ENCODE measurements at places on chromosomes 12 and 14.

GRCh38 chr12:48958049-48958388, 732 bp upstream of the ARF3 start:
- DNase-seq: no peak

- no peak for DNase-seq
Observed at GRCh38 chr12:68745376-68745903, 536 bp upstream of the SLC35E3 start.

- DNase-seq: no peak
Observed at GRCh38 chr14:71245659-71246361, 338.6 kb downstream of the PCNX1 start.

DNA sequence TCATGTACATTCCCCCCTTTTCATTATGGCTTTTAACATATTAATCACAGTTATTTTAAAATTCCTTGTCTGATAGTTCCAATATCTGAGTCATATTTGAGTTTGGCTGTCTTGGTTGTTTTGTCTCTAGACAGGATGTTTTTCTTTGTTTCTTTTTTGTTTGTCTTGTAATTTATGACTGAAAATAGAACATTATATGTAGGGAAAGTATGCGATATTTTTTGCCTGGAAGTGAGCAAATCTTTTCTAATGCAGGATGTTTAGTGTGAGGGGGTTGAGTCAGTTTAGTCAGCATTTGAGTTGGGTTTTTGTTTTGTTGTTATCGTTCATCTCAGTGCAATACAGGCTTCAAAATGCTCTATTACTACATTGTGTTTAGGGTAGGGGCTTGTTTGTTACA, 239.7 kb downstream of the SNAPC1 start:
- DNase-seq: no peak

DNA sequence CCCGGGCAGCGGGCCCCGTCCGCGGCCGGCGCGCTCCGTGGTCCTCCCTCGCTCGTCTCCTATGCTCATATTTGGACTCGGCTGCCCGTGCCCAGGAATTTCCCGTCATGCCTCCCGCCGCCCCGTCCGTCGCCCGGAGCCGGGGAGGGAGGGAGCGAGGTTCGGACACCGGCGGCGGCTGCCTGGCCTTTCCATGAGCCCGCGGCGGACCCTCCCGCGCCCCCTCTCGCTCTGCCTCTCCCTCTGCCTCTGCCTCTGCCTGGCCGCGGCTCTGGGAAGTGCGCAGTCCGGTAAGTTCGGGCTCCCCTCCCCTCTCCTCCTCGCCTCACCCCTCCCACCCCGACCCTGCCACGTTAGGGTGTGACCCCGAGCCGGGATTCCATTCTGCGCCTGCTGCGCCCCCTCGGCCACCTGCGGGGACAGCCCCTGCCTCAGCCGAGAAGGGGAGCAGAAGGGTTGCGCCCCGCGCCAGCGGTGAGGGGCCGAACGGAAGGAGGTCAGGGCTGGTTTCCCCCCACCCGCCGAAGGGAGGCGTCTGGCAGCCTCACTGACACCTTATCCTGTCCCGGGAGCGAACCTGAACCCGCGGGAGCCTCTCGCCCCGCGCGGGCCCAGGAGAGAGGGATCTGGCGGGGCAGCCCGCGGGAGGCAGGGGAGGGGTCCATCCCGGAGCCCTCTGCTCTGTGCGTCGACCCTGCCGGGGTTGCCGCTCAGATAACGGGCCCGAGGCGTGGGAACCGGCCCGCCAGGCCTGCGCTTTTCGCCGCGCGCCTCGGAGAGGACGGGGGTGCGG, at the start of gene MSRB3:
Gene MSRB3, plus strand, starts transcription at position 108 of the 793 bp plus-strand sequence. CDS start 29,897 bp downstream, outside the sequence.
- DNase-seq: no peak

DNA sequence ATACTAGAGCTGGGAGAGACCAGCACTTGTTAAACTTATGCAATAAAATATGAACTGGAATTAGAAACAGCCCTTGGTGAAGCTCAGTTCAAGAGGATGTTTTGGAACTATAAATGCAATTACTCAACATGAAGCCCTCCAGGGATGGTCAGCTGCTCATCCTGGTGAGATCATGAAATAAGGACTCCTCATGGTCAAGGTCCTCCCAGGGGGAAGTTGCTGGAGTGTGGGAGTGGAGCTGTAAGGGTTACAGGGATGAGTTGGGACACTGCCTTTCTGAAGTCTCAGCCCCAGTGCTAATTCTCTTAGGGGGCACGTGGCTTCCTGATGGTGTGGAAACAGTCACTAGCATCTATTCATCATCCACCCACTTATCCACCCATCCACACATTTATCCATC, 301.7 kb upstream of the SFSWAP start:
- no peak for DNase-seq

- no peak for DNase-seq
Observed at GRCh38 chr14:61561657-61562276, 133.5 kb upstream of the HIF1A start.

- DNase-seq: no peak
Observed at GRCh38 chr14:52268279-52269061, 972 bp downstream of the PTGDR start.

- DNase-seq: no peak
Observed at GRCh38 chr14:37143475-37143874, 28.9 kb downstream of the SLC25A21 start.

GRCh38 chr12:49017891-49018260, 700 bp downstream of the PRKAG1 start:
- no peak for DNase-seq

- no peak for DNase-seq
Observed at GRCh38 chr12:52145228-52146088, 46.4 kb downstream of the KRT80 start.

- DNase-seq: no peak
Observed at GRCh38 chr12:28172434-28173030, 17.7 kb upstream of the CCDC91 start.

GRCh38 chr14:54225457-54226060, 171.2 kb upstream of the CDKN3 start:
- DNase-seq: no peak

DNA sequence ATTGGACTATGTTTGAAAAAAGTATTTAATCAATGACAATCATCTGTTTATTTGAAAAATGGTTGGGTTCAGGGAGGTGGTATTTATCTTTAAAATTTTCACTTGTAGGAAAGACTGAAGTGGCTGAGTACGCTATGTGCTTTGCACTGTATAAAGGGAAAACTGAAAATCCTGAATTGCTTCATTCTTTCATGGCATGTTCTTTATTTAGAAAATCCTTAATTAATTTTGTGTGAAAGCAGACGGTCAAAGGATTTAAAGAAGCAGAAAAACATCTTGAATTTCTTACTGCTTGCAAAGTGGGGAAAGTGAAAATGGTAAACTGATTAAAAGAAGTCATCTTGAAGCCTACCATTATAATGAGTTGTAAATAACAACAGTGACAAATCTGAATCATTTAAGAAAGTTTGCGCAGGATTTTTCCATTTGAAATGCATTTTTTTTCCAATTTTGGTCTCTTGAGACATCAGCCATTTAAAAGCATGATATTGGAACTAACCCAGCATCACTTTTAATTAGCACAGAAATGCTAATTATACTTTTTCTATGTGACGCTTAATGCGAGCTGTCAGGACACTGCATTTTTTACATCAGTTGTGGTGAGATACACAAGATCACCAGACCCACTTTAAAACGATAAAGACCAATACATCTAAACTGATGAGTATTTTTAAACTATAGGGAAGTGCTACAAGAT, 169.0 kb downstream of the NEDD1 start:
- no peak for DNase-seq

DNA sequence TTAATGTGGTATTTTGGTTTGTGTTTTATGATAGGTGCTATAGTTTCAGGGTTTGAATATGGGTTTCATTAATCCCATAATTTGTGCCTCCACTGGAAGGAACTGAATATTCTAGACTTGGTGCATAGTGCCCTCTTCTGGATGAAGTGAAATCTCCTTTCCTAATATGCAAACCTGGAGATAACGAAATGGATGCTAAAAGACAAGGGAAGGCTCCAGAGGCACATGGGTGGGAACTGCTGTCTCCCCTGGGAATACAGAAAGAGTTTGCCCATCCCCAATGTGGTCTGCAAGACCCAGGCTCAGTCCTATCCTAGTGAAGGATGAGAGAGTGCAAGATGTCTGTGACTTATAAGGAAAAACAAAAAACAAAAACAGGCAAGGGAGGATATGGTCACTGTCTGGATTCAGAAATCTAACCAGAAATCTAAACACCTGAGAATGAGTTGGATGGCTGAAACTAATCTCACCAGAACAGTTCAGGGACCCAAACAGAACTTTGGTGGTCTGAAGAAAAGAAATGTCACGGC, 142.3 kb upstream of the TMPO start:
- DNase-seq: no peak

DNA sequence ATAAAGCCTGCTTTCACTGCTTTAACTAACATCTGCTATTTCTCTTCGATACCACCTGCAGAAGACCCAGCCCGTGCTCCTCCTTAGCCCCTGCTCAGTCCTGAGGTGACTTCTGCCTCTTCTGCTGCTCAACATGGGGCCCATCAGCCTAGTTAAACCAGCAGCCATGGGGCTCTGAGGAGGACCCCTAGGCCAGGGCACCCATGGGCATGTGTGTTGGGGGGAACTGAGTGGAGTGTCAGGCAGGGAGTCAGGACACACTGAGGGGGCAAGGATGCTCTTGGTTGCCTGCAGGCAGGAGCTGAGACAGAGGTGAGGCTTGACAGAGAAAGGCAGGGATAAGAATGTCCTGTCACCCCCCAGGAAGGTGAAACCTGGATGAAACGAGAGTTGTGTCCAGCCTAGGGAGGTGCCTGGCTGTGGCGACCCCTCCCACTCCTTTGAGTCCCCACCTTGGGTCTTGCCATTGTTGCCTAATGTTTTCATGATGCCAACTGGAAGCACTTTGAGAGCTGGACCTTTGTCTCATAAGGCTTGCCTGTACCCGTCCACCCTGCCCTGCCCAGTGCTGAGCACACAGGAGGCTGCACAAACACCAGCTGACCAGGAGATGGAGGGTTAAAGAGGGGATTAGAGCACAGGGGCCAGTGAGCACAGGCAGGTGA, 12.5 kb upstream of the RABGGTA start:
- DNase-seq: no peak

DNA sequence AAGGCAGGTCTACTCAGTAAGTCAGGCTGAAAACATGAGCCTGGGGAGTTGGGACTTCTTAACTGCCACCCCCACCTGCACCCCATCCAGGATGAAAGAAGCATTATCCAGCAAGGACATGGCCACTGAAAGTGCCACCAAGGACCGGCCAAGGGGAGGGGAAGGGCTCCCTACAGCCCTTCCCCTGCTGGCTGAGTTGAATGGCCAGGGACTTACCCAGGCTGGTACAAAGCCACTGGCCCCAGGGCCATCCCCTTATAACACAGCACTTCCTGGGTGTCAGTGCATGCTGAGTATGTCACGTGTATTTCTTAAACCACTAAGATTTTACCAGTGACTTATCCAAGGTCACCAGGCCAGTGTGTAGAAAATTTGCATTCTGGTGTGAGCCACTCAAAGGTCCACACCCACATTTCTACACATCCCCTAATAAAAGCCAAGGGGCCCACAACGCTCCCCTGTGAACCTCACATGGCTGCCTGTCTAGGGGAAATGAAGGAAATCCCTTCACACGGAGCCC, 29.3 kb upstream of the ZFP36L1 start:
- no peak for DNase-seq

- DNase-seq: no peak
Observed at GRCh38 chr12:50081096-50081808, 3.9 kb upstream of the SMARCD1 start.

DNA sequence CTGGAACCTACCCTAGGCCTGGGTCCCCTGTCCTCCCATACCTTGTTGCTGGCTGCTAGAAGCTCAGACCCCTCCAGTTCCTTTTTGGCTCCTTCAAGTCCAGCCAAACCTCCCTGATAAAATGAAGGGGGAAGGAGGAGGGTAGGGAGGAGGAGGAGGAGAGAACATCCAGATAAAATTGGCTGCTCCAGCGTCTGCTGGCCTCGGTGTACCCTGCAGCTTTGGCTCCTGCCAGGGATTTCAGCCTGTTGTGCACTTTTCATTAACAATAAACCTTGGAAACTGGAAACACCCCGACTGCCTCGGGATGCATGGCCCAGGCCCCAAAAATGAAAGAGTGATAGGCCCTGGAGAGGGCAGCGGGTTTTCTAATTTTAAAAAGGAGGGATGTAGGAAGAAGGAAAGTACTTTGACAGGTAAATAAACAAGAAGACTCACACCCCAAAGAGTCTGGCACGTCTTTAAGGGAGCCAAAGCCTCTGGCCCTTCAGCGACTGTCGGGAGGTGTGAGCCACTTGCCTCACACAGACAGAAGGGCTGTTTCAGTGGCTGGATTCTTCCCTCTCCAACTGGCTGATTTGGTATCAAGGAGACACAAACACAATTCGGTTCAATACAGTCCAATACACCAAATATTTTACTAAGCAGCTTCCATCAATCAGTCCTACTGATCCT, 49.8 kb downstream of the NUAK1 start:
- no peak for DNase-seq

GRCh38 chr14:20848316-20848954, 42.8 kb upstream of the RNASE3 start:
- no peak for DNase-seq

DNA sequence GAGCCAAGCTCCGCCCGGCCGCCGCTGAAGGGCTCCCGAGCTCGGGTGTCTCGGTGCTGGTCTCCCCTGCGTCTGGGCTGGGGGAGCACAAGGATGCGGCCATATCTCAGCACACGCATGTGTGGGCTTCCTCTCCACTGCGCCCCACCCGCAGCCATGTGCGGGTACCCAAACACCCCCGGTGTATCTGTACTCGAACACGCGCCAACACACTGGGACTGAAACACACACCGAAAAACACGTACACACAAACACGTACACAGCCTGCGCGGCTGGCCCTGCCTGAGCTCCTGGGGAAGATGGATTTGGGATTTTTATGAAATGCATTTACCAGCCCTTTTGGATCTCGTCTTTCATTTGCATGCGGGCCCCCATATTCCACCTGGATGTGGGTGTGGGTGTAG, 897 bp upstream of the TBX3 start:
- DNase-seq: no peak

- DNase-seq: no peak
Observed at GRCh38 chr12:14373217-14373616, 7.7 kb downstream of the ATF7IP start.

GRCh38 chr12:92331383-92331782, 185.7 kb upstream of the BTG1 start:
- DNase-seq: no peak

- no peak for DNase-seq
Observed at GRCh38 chr12:95385246-95386035, 88.5 kb upstream of the METAP2 start.

DNA sequence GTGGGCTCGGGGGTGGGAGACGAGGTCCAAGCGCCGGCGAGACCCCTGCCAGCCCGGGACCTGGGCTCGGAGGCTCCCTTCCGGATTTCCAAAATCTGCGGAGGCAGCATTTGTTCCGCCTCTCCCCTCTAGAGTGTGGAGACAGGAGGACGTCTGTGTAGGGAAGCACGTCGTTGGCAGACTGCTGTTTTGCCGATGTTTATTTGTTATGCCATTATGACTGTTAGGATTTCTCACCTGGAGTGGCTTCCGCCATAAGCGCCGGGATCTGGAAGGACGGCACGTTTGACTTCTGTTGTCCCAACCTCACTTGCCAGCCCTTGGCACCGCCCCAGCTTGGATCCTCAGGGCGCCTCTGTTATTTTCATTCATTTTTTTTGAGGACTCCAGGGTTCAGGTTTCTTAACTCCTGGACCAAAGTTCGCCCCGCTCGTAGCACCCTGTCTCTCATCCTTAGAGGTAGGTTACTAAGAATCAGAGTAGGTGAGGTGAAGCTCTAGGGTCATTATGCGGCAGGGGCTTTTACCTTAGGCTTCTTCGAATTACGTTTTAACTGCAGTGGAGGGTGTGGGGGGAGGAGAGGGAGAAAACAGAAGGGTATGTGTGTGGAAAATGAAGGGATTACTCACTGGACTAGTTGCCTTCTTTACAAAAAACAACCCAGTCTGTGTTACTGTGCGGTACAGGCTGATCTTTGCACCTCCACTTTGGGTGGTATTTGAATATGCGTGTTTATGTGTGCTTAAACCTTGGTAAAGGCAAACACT, 547 bp upstream of the PYGL start:
- no peak for DNase-seq
